ENCODE measurements at places on chromosomes 4 and X.

DNA sequence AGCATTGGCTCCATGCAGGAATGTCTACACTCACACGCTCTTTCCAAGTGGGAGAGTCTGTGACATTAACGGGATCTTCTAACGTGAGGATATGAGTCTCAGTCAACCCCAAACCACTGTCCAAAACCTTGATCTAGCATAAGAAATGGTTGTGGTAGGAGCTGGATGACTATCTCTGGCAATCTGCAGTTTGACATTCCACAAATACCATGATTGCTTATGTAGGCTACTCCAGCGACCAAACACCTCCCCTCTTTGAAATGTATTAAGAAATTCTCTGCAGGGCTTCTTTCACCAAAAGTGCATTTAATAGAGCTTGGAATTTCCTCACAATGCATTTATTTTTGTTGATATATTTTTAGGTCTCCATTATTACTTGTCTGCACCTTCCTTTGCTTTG, 14.1 kb upstream of the STX18 start:
- no peak for DNase-seq

DNA sequence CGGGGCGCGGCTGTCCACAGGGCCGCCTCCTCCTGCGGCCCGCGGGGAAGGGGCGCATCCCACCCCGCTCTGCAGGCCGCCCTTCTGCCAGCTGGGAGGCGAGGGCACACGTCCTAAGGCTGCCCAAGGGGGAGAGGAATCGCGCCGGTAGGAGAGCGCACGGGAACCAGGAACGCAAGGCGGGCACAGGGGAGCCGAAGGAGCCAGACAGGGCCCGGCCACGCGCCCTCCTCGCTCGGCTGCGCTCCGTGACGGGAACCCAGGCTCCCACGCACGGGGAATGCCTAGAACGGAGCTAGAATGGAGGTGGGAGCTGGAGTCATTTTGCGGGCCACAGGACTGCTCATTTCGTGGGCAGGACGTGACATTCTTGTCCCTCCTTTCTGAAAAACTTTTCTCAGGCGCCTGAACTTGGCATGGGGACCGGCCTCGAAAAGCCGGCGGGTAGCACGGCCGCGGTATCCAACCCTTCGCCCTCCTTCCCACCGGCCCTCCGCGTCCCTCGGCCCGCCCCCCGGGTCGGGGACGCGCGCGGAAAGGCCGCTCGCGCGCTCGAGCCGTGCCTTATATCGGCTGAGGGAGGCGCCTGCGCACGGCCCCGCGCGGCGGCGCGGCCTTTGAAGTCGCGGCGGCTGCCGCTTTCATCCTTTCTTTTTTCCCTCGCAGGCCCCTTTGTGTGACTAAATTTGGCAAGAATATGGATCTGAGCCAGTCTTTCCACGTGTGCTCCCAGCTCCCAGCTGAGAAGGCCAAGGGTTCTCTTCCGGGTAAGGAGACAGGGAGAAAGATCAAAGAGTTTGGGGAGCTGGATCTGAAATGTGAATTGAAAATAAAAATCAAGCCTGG, 4.2 kb upstream of the LEF1 start:
- DNase-seq: no peak

DNA sequence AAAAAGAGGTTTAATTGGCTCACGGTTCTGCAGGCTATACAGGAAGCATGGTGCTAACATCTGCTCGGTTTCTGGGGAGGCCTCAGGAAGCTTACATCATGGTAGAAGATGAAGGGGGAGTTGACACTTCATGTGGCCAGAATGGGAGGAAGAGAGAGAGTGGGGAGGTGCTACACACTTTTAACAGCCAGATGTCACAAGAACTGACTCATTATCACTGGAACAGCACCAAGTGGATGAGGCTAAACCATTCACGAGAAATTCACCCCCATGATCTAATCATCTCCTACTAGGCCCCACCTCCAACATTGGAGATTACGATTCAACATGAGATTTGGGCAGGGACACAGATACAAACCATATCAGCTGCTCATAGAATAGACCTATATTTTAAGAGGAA, 255.8 kb downstream of the OPHN1 start:
- no peak for DNase-seq

GRCh38 chrX:77917294-77917933, 6.9 kb downstream of the ATP7A start:
- DNase-seq: no peak

- DNase-seq: no peak
These were observed 54.9 kb downstream of the MAP7D2 start for GRCh38 chrX:20061855-20062254.

DNA sequence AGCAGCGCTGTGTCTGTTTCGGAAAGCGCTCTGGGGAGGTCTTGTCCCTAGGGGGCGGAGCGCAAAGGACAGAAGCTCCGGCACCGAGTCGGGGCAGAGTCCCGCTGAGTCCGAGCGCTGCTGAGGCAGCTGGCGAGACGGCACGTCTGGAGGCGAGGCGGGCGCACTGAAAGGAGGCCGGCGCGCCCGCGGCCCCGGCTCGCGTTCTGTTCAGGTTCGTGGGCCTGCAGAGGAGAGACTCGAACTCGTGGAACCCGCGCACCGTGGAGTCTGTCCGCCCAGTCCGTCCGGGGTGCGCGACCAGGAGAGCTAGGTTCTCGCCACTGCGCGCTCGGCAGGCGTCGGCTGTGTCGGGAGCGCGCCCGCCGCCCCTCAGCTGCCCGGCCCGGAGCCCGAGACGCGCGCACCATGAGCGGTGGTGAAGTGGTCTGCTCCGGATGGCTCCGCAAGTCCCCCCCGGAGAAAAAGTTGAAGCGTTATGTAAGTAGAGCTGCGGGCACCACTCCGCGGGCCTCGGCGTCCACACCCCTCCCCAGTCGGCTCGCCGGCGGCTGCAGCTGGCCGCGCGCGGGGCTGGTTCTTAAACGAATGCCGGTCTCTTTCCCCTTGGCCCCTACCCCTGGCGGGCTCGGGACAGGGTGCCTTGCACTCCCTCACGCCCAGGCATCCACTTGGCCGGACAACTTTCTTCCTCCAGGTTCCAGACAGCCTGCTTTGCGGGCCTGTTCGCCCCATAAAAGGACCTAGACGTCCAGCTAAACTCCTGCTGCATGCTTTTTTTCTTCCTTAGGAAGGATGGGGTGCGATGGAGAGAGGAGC, at the start of gene GAB1:
Gene GAB1 (plus strand): TSS at position 96 of the 819 bp plus-strand sequence. CDS start 313 bp downstream, at position 409.
- DNase-seq: no peak

DNA sequence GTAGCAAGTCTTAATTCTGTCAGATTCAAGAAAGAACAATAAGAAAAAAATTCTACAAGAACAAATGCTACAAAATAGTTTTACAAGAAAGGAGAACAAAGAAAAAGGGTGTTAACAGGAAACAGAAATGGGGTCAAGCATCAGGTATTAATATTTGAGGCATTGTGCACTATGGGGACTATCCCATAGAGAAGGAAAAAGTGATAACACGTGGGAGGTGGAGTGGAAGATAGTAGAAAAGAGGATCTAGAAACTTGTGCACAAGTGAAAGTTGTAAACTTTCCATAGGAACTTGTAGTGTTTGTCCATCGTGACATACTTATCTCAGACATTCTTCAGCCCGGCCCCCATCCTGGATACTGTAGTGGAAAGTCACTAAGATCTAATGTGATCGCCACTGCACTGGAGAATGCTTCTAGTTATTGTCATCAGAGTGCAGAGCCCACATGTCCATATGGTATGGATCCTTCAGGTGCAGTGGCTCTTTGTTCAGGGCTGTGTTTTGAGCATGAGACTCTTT, 15.4 kb upstream of the NFXL1 start:
- DNase-seq: no peak

DNA sequence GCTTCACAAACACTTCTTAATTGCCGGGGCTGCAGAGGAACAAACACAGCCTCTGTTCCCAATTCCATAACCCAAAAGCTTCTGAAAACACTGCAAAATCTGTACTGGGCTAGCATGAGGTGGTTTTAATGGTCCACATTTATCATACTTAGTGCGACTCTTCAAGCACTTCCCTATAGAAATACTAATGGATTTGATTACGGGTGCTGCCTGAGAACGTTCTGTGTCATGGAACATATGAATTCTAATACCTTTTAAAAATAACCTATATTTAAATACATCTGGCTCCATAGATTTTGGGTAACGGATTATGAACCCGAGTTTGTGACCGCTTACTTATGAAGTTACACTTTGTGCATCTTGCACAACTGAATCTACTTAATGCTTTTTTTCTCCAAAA, 35.4 kb upstream of the STS start:
- DNase-seq: no peak

GRCh38 chr4:1770791-1771231, 22.3 kb upstream of the FGFR3 start:
- no peak for DNase-seq

GRCh38 chr4:23360718-23361117, 529.1 kb downstream of the PPARGC1A start:
- no peak for DNase-seq

GRCh38 chr4:140135529-140136088, 18.4 kb downstream of the MAML3 start:
- no peak for DNase-seq

DNA sequence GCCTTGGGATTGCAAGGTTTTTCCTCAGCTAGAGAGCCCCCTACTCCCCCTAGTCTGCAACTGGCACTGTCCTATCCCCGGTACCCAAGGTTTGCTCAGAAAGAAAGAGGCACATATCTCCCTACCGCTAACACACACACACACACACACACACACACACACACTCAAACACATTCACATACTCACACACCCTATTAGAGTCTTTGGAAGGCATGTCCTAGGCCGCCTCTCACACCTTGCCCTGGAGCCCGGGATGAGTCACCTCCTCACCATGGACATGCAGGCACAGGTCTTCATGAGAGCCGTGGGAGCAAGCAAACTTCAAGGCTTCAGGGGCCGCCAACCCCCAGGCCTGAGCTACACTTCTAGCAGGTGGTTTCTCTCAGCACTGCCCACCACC, 49.2 kb downstream of the PJA1 start:
- DNase-seq: no peak

GRCh38 chr4:184199780-184200179, 17.9 kb downstream of the ENPP6 start:
- DNase-seq: no peak

DNA sequence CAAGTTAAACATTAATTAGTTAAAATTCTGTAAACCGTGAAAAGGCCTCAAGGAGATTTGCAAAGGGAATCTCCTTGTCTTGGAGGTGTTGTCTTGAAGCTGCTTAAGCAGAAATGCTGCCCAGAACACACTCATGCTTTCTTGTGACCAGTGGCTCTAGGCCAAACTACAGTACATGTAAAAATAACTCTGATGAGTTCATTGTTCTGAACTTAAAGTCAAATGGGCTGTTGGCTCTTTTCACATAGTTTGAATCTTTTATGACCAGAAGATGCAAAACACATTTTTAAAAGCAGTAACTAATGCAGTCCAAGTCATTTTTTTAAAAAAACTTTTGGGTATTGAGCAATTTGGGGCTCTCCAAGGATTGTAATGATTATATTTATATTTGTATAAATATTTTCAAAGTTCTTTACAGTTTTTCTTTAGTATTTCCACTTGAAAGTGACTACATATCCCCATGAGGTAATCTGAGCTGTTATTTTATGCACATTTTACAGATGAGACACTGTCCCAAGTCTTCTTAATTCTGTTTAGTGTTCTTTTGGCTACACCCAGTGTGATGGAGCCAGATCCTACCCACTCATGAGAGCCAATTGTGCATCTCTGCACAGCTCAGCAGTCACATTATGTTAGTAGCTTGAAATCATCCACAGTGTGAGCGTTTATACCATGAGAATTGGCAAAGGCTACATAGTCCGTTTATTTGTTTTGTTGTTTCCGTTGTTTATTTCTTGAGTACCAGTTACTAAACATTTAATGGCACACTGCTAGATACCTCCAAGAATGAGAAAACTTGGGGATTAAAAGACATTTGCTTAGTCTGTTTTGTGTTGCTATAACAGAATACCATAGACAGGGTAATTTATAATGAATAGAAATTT, 112.8 kb upstream of the ATXN3L start:
- no peak for DNase-seq

GRCh38 chr4:61223385-61223784, 23.3 kb downstream of the ADGRL3 start:
- DNase-seq: no peak

All from cortex of kidney (tissue), 1 donor.